ENCODE measurements at places on chromosomes 7 and 10. TPM values are rescaled to one million over a fixed set of nuclear protein-coding genes. Genes with fewer than 3 reads are reported as not detected.

Gene GPR146
- total RNA-seq: 1.1 TPM

DNA sequence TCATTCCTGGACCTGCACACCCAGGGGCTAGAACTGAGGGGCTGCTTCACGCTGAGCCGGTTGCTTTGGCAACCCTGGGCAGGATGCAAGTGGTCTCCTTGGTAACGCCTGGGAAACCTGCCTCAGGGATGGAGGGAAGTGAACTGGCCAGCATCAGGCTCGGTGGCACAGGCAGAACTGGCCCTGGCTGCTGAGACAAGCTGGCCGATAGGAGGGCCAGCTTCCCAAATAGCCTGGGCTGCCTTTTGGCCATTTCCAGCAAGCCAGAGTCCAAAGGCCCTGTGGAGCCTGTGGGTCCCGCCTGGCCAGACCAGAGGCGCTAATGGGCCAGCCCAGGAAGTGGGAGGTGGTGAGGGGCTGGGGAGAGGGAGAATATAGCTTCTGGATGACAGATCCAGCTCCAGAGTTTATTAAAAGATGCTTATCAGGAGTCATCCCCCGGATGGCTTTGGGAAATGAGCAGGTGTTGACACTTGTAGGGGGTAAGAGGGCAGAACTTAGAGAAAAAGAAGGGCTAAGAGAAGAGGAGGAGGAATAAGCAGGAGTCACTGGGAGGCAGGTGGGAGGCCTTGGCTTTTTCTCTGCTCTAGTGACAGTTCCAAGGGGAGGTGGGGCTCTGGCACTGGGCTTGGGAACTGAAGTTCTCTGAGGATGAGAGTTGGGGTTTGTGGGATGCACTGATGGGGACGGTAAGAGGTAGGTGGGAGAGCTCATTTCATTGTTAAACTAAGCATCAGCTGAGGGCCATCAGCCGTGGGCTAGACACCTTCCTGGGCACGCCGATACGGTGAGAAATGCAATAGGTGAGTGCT, 9.6 kb downstream of the NEURL1 start:
- DNase-seq: no peak
- H3K27ac ChIP-seq: no peak overlapping the region
- H3K36me3 ChIP-seq: no peaks in the 10 kb centered on the region
- H3K4me1 ChIP-seq: peaks cover 6% of the 10 kb centered on the region
- H3K4me3 ChIP-seq: no peak overlapping the region

GRCh38 chr7:127252778-127253280, at the start of gene GRM8:
Gene GRM8 (minus strand): TSS chr7:127252941.
- H3K27me3 ChIP-seq: peaks cover 31% of the 10 kb centered on the region
- peaks cover 10% of the 10 kb centered on the region for H3K4me1 ChIP-seq
- no peak for DNase-seq
- H3K4me3 ChIP-seq: peak within 1 kb of the TSS; percentile 76
- H3K27ac ChIP-seq: no peak within 1 kb of the TSS

- no peak overlapping the region for H3K27ac ChIP-seq
Measured at GRCh38 chr7:107971613-107972012, 31.3 kb downstream of the LAMB1 start.

Gene HABP2
- total RNA-seq: 0.16 TPM

- H3K36me3 ChIP-seq: no peaks in the 10 kb centered on the region
- no peaks in the 10 kb centered on the region for H3K27me3 ChIP-seq
- no peak for DNase-seq
- H3K4me3 ChIP-seq: no peak overlapping the region
- no peak overlapping the region for H3K27ac ChIP-seq
- H3K4me1 ChIP-seq: no peaks in the 10 kb centered on the region
Measured at GRCh38 chr10:83820033-83820432, 319.3 kb upstream of the GHITM start.

- no peaks in the 10 kb centered on the region for H3K4me1 ChIP-seq
- DNase-seq: no peak
- no peak overlapping the region for H3K27ac ChIP-seq
- no peak overlapping the region for H3K4me3 ChIP-seq
- no peaks in the 10 kb centered on the region for H3K27me3 ChIP-seq
- peaks cover 9% of the 10 kb centered on the region for H3K36me3 ChIP-seq
Measured at GRCh38 chr10:58237014-58237834, 30.5 kb downstream of the IPMK start.

GRCh38 chr7:53642361-53642760, 606.9 kb downstream of the POM121L12 start:
- H3K27ac ChIP-seq: no peak overlapping the region
- H3K36me3 ChIP-seq: no peaks in the 10 kb centered on the region
- no peak for DNase-seq
- H3K27me3 ChIP-seq: no peaks in the 10 kb centered on the region
- H3K4me1 ChIP-seq: no peaks in the 10 kb centered on the region

Gene OR2A2
- total RNA-seq: not detected

- no peaks in the 10 kb centered on the region for H3K4me1 ChIP-seq
- no peak overlapping the region for H3K4me3 ChIP-seq
Measured at GRCh38 chr10:81918766-81919165, 43.8 kb downstream of the NRG3 start.

Gene TMEM270
- total RNA-seq: not detected

Gene CALHM3
- 0.16 TPM for total RNA-seq

GRCh38 chr10:91925022-91925320, 1.4 kb downstream of the BTAF1 start:
- H3K4me3 ChIP-seq: peak overlapping the region; percentile 86
- peak overlapping the region; percentile 88 for H3K27ac ChIP-seq
- no peaks in the 10 kb centered on the region for H3K4me1 ChIP-seq

Gene SORCS1
- total RNA-seq: 0.15 TPM

GRCh38 chr7:114026486-114027089, 107.8 kb upstream of the PPP1R3A start:
- no peak overlapping the region for H3K27ac ChIP-seq
- no peaks in the 10 kb centered on the region for H3K36me3 ChIP-seq
- no peak overlapping the region for H3K4me3 ChIP-seq
- no peaks in the 10 kb centered on the region for H3K4me1 ChIP-seq
- H3K27me3 ChIP-seq: no peaks in the 10 kb centered on the region
- no peak for DNase-seq

GRCh38 chr7:137936509-137937201, 65.2 kb downstream of the CREB3L2 start:
- no peak for DNase-seq
- H3K4me1 ChIP-seq: peaks cover 35% of the 10 kb centered on the region
- peaks cover 3% of the 10 kb centered on the region for H3K36me3 ChIP-seq
- no peak overlapping the region for H3K4me3 ChIP-seq
- no peaks in the 10 kb centered on the region for H3K27me3 ChIP-seq
- H3K27ac ChIP-seq: peak overlapping the region; percentile 92

Gene NUB1
- 37.5 TPM for total RNA-seq

GRCh38 chr10:113518816-113519591, 33.8 kb upstream of the HABP2 start:
- H3K4me3 ChIP-seq: no peak overlapping the region
- no peaks in the 10 kb centered on the region for H3K36me3 ChIP-seq
- no peak for DNase-seq
- H3K27me3 ChIP-seq: no peaks in the 10 kb centered on the region

DNA sequence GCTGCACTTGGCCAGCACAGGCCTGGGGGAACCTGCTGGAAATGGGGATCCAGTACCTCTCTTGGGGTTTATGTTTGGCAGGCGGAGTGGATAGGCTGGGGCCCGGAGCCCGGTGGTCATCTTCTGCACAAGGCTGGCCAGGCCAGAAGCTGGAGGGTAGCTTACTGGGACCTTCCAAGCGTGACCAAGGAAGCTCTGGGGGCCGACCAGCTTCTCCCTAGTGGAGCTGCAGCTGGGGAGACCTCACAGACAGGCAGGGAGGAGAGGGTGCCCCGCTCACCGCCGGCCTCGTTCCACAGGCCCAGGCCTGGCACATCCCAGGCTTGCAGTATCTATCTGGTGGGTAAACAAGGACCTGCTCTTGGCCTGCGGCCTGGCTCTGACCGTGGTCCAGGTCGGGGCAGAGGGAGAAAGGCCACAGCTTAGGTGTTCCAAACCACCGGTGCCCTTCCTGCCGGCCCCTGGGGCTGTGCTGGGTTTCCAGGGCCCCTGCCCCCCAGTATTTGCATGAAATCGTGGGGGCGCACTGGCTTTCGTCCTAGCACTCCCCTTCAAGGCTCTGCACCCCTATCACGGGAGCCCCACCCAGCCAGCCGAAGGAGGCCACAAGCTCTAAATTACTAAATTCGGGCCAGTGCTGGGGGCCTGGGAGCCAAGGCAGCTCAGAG, 1.5 kb upstream of the ELFN1 start:
- H3K36me3 ChIP-seq: no peaks in the 10 kb centered on the region
- no peaks in the 10 kb centered on the region for H3K4me1 ChIP-seq
- H3K4me3 ChIP-seq: no peak overlapping the region
- H3K27ac ChIP-seq: no peak overlapping the region

- no peaks in the 10 kb centered on the region for H3K36me3 ChIP-seq
- no peaks in the 10 kb centered on the region for H3K4me1 ChIP-seq
- no peak for DNase-seq
- H3K4me3 ChIP-seq: no peak overlapping the region
- H3K27me3 ChIP-seq: peaks cover 5% of the 10 kb centered on the region
Measured at GRCh38 chr7:28984631-28985030, 26.5 kb upstream of the TRIL start.

DNA sequence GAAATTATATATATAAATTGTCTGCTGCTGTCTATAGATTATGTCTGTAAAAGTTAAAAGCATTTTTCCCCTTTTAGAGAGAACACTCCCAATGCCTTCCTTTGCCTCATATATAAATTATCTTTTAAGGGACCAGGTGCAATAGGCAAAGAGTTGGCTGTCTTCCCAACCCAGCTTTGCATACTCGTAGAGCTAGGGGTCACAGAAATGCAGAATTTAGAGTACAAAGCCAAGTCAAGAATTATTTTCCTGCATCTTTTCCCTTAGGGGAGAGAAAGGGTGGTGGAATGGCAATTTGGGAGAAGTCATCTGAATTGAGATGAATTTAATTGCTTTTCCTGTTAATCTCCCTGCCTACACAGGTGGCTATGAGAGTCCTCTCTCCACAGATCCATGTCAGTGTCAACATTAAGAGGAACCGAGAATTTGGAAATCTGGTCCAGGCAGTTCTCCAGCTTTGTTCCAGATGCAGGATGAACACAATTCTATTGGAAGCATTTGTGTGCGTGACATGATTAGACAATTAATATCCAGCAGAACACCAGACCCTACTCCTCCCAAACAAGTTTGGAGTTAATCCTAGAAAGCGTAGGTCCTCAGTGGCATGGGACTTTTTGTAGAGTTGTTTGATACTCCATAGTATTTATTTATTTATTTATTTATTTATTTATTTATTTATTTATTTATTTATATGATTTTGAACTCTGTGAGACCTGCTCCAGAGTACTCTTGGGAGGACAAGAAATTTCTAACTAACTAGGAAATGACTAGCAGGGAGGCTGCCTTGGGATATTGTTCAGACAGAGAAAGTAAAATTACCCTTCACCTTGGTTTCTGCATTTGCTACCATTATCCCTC, 80.3 kb upstream of the SKAP2 start:
- no peaks in the 10 kb centered on the region for H3K4me1 ChIP-seq
- DNase-seq: no peak
- H3K4me3 ChIP-seq: no peak overlapping the region
- H3K36me3 ChIP-seq: no peaks in the 10 kb centered on the region
- H3K27me3 ChIP-seq: no peaks in the 10 kb centered on the region
- no peak overlapping the region for H3K27ac ChIP-seq

Gene AGR2
- total RNA-seq: 0.67 TPM

DNA sequence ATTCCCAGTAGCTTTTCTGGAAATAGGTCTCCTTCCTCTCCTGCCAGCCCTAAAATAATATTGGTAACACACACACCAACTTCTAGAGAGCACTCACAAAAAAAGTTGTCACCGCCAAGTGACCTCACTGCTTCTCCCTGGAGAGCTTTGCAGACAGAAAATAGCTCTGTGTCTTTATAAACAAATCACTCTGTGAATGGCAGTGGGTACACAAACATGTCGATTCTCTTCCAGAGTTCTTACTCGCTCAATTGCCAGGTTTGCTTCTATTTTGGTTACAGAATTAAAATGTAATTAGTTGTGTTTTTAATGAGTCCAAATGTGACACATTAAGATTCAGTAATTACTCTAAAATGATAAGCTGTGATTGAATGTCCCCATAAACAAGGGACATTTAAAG, 649.2 kb upstream of the C7orf33 start:
- no peaks in the 10 kb centered on the region for H3K27me3 ChIP-seq
- H3K36me3 ChIP-seq: no peaks in the 10 kb centered on the region
- no peak for DNase-seq
- H3K27ac ChIP-seq: no peak overlapping the region

- no peak overlapping the region for H3K27ac ChIP-seq
- H3K36me3 ChIP-seq: no peaks in the 10 kb centered on the region
- H3K4me1 ChIP-seq: no peaks in the 10 kb centered on the region
- H3K27me3 ChIP-seq: no peaks in the 10 kb centered on the region
- DNase-seq: no peak
Measured at GRCh38 chr7:99642027-99642426, 25.3 kb downstream of the ZSCAN25 start.

- H3K4me3 ChIP-seq: peak overlapping the region; percentile 52
- 0 out of 2 replicates have a peak, but pooled peaks cover 5% of the 10 kb centered on the region for H3K36me3 ChIP-seq
- no peaks in the 10 kb centered on the region for H3K27me3 ChIP-seq
Measured at GRCh38 chr7:24936121-24936824, 43.7 kb downstream of the OSBPL3 start.

Gene BMPER
- total RNA-seq: not detected

DNA sequence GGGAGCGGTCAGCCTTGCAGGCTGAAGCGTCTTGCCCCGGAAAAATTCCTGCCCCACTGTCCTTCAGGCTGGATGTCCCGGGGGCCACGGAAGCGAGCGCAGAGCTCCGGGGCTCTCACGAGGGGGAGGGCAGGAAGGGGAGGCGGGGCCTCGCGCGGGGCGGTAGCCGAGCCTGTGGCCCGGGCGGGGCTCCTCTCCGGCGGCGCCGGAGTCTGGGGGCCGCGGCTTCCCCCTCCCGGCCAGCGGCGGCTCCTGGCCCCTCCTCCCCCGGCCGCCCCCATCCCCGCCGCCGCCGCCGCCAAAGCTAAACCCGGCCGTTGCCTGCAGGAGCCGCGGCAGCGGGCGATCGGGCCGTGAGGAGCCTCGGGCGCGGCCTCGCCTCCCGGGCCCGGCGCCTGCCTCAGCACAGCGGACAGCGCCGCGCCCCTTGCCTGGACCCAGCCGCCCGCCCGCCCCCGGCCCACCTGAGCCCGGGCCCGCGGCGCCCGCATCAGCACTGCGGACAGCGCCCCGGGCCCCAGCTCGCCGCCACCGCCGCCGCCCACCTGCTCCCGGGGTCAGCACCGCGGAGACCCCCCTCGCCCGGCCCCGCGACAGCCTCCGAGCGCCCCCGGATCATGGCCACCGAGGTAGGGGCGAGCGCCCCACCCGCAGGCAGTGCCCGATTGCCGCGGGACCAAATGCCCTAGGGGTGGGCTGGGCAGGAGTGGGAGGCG, at the start of gene GOLGA7B:
Gene GOLGA7B (plus strand): TSS at position 157 of the 716 bp plus-strand sequence. CDS start 461 bp downstream, at position 618.
- H3K4me3 ChIP-seq: peak within 1 kb of the TSS; percentile 53
- no peak for DNase-seq
- H3K4me1 ChIP-seq: no peaks in the 10 kb centered on the region
- no peak within 1 kb of the TSS for H3K27ac ChIP-seq
- peaks cover 9% of the 10 kb centered on the region for H3K27me3 ChIP-seq
- no peaks in the 10 kb centered on the region for H3K36me3 ChIP-seq

Gene SCRN1
- 67.6 TPM for total RNA-seq

- H3K4me3 ChIP-seq: no peak overlapping the region
- peaks cover 4% of the 10 kb centered on the region for H3K27me3 ChIP-seq
- H3K27ac ChIP-seq: no peak overlapping the region
- no peaks in the 10 kb centered on the region for H3K36me3 ChIP-seq
Measured at GRCh38 chr7:99267481-99267840, 5.2 kb upstream of the MYH16 start.

Gene SLC16A9
- 4.8 TPM for total RNA-seq

Measured in GM12878 (cell line).